Left ventricle myocardium inferior (tissue), 1 donor: ENCODE measurements at places on chromosomes 7 and 10. TPM values are rescaled to one million over a fixed set of nuclear protein-coding genes. Genes with fewer than 3 reads are reported as not detected.

The CLCN1 gene
- not detected for total RNA-seq

The TRIM56 gene
- total RNA-seq: 17.0 TPM

The PRSS2 gene
- not detected for total RNA-seq

GRCh38 chr10:17655567-17656146 is 11.7 kb downstream of the STAM start:
- DNase-seq: no peak

- no peak for DNase-seq
These were observed 112.1 kb downstream of the AKR1D1 start for GRCh38 chr7:138188290-138188858.

DNA sequence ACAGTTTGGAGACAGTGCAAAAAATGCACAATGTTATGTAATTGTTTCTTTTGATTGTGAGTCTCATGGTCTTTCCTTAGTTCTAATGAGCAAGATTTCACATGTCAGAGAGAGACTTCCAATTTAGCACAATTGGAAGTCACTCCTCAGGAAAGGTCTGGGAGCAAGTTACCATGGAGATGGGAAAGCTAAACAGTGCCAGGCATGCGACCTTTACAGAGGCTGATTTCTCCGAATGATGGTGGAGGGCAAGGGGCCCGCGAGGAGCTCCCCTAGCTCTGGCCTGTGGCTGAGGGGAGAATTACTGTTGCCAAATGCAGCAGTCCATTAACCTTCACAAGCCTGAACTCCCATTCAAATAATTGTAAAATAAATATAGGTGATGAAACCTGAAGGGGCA is 59.3 kb downstream of the CDCA7L start:
- DNase-seq: no peak

DNA sequence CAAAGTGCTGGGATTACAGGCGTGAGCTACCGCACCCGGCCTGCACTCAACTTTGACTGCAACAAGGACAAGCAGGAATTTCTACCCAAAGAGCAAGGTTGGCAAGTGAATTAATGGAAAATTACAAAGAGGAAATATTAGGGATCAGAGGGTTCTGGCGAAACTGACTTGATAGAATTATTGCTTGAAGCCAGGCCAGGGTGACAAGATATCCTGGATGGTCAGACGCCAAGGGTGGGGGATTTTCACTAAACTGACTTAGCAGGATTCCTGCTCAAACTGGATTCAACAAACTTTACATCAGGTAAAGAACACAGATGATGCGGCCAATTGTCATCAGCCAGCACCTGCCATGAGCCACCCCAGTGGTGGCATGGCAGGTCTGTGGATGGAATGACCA is 603.6 kb upstream of the MGMT start:
- no peak for DNase-seq

GRCh38 chr7:131723926-131724325 is 167.5 kb upstream of the PODXL start:
- DNase-seq: no peak

GRCh38 chr10:20048161-20048560 is 231.9 kb downstream of the PLXDC2 start:
- no peak for DNase-seq

The ASIC3 gene
- total RNA-seq: 5.3 TPM

The C10orf95 gene
- total RNA-seq: not detected

GRCh38 chr7:28755255-28755654 is 202.9 kb downstream of the TRIL start:
- no peak for DNase-seq

- no peak for DNase-seq
These were observed 17.8 kb downstream of the LRRC27 start for GRCh38 chr10:132349766-132350165.

The EPHB4 gene
- 20.3 TPM for total RNA-seq

DNA sequence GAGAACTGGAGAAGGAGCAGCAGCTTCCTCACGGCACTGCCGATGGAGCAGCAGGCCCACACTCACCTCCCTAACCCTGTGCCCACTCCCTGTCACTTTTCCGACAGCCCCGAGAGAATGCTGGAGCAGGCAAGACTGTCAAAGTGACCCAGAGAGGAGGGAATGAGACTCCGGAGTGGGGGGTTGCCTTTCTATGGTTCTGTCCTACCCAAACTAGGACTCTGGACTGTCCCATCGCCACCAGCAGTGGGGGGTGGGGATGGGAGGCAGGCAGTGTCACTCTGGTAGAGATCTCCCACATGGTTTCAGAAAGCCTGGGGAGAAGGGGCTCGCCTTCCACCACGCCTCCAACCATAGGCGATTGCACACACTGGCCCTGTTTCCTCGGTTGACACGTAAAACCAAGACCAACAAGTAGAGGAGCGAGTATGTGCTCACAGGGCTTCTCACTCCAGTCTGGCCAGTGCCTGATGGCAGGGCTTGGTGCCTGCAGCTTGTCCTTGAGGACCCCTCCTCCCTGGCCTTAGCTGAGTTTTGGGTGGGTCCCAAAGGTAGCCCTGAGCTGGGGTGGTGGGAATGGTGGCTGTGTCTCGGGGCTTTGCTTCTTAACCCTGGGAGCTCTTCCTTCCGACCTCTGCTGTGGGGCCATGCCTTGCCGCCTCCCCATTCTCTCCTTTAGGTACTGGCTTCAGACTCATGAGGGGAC is 148.5 kb downstream of the PTPN20 start:
- no peak for DNase-seq
